ENCODE measurements at places on chromosomes 13 and 19.
A peak's percentile ranks its signal among the peaks of the same experiment; 100 is the strongest.

DNA sequence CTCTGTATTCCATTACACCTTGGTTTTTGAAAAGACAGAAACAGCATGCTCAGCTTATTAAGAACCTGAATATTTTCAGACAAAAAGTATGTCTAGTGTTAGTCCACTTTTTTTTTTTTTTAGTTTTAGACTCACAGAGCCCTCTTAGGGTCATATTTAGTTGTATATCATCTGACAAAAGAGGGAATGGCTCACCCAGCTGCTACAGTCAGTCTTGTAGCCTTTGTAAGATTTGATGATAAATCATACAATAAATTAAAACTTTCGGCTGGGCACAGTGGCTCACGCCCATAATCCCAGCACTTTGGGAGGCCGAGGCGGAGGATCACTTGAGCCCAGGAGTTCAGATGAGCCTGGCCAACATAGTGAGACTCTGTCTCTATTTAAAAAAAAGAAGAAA, 43.7 kb upstream of the LDLR start:
- no peak for DNase-seq

DNA sequence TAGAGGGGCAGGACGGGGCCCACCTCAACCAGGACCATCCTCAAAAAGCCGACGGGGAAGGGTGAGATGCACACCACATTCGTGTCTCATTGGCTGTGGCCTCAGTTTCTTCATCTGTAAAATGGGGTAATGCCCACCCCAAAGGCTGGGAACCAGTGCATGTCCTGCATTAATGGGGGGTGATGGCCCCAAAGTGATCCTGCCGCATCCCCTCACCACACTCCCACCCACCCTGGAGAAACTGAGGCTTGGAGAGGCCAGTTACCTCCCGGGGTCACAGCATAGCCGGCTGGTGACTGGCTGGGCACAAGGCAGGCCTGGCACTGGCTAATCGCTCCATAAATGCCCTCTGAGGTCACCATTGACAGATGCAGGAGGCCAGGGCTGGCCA, 640 bp upstream of the MIDN start:
- DNase-seq = no peak

- no peak for DNase-seq
These were observed 3.4 kb downstream of the ATP1A3 start for GRCh38 chr19:41990615-41991014.

- DNase-seq = peak; percentile 93
These were observed 8.3 kb upstream of the MZF1 start for GRCh38 chr19:58581227-58582141.

DNA sequence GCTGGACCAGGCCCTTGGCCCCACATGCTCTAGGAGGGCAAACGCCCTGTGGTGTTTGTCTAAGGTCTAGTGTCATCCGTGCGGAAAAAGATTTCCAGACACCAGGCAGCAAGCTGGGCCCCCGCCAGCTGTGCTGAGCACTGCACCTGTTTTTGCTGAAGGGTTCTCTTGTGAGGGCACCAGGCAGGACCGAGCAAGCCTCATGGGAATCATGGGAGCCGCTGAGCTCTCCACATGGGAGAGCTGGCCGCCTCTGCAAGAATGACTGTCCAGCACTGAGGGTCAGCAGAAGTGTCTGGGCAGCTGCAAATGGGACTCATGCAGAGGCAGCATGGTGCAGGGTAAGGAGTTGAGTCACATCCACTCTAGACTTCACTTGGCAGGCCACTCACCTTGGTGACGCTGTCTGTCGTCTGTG, 12.0 kb downstream of the B3GNT8 start:
- DNase-seq = no peak

DNA sequence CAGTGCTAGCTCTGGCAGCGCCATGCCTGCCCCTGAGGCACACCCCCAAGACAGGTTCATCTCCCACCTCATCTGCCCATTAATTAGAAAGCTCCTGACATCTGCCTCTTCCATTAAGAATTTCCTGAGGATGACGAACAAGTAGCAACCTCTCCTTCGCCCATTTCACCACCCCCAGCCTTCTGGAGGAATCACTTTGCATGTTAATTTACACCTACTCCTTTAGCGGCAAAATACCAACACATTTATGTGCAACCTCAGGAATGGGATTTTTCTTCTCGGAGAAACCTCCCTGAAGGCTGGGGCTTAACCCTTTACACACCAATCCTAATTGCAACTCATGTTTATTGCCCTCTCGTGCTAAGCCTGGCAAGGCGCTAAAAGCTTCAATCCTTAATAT, 13.8 kb downstream of the SLC7A1 start:
- DNase-seq = no peak

GRCh38 chr13:23462815-23463559, 29.5 kb upstream of the SACS start:
- no peak for DNase-seq

DNA sequence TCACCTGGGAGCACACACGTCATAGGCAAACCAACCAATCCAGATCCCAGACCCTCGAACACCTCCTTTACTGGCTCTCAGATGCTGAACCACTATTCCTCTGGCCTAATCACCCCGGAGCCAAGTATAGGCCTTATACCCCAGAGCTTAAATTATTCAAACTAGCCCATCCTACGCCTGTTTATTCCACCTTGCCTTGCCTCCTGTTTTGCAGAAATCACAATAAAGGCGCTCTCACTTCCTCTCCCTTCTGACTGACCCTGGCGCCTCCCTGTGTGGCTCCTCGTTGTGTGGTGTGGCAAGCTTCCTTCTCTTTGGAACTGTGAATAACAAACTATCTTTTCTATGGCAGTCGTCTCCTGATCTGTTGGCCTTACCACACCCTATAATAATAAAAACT, 354.9 kb downstream of the ENOX1 start:
- peak; percentile 47 for DNase-seq

GRCh38 chr13:108325863-108326262, 56.3 kb downstream of the TNFSF13B start:
- no peak for DNase-seq

DNA sequence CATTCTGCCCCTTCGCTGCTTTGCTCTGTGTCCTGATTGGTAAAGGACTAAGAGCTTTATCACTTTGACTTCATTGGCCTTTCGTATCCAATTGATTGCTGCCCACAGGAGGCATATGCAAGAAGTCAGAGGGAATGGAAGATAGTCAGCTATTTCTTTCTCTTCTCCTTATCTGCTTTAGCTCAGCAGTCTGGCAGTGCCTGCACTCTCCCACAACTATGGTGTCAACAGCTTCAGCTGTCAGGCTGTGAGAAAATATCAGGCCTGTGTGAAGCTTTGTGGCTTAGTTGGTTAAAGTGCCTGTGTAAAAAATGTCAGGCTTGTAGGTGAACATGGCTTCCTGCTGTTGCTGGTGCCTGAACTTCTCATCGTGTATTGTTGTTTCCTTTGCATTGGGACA, 243.0 kb downstream of the PCDH17 start:
- DNase-seq = no peak

DNA sequence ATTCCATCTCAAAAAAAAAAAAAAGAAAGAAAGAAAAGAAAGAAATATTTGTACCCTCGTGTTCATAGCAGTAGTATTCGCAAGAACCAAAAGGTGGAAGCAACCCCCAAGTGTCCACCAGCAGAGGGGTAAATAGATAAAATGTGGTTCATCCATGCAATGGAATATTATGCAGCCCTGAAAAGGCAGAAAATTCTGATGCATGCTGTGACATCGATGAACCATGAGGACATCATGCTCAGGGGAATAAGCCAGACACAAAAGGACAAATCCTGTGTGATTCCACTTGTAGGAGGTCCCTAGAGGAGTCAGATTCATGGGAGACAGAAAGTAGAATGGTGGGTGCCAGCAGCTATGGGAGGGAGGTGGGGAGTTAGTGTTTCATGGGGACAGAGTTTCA, 6.4 kb upstream of the LRRC8E start:
- no peak for DNase-seq

- DNase-seq = no peak
These were observed 176.6 kb downstream of the KLF5 start for GRCh38 chr13:73235385-73235784.

DNA sequence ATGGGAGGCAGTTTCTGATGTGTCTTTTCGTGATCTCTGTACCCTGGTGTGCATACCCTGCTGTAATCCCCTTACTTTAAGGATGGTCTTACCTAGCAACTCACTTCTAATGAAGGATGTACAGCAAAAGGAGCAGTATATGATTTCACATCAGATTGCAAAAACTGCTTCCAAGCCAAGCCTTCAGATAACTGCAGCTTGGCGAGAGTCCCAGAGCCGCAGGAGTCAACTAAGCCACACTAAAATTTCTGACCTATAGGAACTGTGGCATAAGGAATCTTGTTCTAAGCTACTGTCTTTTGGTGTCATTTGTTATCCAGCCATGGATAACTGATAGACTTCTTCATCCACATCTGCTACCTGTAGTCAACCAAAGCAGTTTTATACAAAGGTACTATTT, 496.7 kb downstream of the GPC6 start:
- DNase-seq = no peak

DNA sequence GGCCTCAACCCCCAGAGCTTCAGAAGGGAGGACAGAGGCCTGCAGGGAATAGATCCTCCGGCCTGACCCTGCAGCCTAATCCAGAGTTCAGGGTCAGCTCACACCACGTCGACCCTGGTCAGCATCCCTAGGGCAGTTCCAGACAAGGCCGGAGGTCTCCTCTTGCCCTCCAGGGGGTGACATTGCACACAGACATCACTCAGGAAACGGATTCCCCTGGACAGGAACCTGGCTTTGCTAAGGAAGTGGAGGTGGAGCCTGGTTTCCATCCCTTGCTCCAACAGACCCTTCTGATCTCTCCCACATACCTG, 969 bp upstream of the CEACAM5 start:
- no peak for DNase-seq

DNA sequence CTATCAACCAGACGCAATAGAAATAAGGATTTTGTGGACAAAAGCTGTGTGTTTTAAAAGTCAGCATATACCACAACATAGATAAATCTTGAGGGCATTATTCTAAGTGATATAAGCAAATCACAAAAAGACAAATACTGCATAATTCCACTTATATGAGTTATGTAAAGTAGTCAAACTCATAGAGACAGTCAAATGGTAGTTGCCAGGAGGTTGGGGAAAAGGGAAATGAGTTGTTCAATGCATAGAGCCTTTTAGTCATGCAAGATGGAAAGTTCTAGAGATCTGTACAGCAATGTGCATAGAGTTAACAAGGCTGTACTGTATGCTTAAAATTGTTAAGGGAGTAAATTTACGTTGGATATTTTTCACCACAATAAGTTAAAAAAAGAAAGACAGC, 244.7 kb downstream of the DCT start:
- DNase-seq = no peak

GRCh38 chr19:14472202-14472938, 2.8 kb downstream of the PTGER1 start:
- DNase-seq = peak; percentile 72

DNA sequence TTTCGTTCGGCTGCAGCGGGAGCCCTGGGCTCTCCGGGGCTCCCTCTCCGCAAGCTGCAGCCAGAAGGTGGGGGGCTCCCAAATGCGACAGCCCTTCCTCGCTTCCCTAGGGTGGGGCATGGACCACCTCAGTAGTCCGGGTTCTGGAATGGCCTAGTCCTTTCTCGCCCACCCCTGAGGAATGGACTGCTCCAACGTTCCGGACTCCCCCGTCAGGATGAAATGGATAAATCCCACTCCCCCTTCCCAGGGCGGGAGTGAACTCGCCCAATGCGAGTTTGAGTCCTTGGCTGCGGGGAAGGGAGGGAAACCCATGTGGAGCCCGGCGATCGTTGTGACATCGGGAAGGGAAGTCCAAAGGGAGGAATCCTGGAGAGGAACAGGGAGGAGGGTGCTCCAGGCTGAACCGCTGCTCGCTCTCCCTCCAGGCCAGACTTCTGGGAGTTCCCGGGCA, 5.5 kb downstream of the HRC start:
- DNase-seq = peak; percentile 20

DNA sequence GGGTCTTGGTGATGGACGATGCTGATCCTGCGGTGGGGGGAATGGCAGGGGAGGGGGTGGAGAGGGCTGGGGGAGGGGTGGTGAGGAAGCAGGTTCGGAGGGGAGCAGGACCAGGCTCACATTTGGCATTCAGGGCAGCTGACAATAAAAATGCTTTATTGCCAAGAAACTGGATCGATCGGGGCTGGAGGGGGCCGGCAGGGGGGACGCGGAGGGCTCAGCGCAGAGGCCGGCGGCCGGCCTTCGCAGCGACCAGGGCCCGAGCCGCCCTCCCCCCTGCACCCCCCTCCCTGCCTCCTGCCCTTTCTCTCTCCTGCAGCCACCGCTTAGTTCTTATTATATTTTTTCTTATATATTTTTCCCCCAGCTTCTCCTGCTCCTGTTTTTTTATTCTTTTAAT, 18.1 kb upstream of the POU2F2 start:
- DNase-seq = no peak

DNA sequence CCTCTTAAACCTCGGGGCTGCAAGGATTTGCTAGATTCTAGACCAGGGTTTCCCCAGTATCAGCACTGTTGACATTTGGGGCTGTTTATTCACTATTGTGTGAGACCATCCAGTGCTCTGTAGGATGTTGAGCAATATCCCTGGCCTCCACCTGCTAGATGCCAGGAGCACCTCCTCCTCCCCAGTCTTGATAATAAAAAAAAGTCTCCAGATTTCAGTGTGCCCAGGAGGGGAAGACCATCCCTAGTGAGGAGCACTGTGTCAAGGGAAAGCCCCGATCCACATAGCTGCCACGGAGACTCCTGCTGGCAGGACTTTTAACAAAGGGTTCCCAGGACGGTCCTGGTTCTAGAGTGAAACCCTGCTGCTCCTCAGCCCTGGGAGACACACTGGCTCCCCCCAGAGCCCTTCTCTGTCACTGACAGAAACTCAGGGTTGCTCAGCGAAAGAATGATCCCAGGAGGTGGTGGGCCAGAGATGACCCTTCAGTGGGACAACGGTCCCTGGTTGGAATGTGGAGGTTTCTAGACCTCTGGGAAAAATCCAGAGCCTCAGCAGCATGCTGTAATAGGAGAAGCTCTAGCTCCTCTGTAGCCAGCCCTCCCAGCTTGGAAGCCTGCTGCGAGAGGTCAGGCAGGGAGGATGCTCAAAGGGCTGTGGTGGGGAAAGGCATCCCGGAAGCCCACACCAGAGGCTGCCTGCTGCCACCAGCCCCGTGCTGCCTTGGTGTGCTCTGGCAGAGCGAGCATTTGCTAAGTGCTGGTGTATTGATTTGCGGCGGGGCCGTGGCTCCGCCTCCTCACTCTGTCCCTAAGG, 20.3 kb downstream of the LYL1 start:
- no peak for DNase-seq

DNA sequence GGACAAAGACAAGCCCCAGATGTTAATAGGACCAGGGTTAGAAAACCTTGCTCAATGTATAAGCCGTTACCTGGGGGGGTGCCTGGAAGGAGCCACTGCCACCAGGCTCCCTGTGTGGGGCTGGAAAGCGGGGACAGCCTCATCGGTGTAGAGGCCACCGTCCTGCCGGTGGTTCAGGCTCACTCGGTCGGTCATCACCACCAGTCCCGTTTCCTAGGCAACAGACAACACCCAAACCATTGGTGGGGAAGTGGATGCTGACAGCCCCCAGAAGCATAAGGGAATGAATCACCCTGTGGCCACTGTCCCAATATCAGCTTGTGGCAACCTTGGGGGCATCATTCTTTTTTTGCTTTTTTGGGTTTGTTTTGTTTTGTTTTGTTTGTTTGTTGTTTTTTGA, 55.8 kb downstream of the CPAMD8 start:
- DNase-seq = peak; percentile 44

GRCh38 chr13:99191900-99192399, 8.7 kb upstream of the UBAC2 start:
- DNase-seq = no peak

All from inflammatory macrophage (primary cell).